ENCODE measurements at places on chromosomes 13 and 19.

DNA sequence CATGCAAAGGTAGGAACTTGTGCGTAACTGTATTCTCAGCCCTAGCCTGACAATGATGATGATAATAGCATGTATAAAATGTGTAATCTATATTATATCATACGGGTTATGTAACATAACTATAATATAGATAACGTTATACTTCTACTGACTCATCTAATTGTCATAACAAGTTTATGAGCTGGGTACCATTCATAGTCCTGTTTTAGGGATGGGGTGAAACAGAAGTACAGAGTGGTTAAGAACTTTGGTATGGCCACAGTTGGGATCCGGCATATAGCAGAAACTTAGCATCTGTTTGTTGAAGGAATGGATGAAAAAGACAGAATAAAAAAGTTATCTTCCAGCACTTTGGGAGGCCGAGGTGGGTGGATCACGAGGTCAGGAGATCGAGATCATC lies 5.2 kb downstream of the CTU1 start:
- no peak for DNase-seq

DNA sequence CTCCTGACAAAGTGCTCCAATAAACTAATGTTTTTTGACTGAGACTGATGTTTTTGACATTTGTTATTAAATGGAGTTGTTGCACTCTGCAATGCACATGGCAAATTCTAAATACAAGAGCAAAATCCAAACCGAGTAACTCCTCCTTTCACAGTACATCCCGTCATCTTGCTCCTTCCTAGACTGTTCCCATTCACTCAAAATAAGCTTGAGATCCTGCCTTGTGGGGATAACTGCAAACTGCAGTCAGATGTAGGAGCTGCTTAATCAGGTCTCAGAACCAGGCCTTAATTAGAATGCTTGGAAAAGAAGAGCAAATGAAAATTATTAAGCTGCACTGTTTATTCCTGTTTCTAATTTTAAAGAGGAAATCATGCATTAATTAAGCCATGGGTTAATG lies 134.8 kb upstream of the SPRY2 start:
- DNase-seq = no peak

DNA sequence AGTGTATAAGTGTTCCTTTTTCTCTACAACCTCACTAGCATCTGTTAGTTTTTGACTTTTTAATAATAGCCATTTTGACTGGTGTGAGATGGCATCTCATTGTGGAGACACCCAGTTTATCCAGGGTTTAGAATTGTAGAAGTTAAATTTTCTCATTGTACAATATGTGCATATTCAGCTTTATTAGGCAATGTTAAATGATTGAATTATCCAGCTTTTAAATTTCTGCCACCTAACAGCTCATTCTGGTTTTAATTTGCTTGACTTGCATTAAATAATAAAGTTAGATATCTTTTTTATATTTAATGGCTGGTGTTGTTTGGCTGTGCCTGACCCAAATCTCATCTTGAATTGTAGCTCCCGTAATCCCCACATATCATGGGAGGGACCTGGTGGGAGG lies 46.7 kb upstream of the ZNF30 start:
- no peak for DNase-seq

DNA sequence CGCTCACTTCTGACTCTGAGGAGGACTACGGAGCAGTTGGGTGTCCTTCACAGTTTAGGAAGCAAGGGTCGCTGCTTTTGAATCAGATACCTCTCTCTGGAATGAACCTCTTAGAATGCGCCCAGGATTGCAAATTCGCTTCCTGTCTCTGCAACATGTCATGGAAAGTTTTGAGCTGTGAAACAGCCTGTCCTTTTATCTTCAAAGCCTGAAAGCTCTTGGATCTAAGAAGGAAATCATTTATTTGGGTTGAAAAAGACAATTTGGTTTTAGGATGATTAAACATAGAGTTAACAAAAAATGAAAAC lies 134.1 kb downstream of the KATNAL1 start:
- DNase-seq = no peak

- DNase-seq = no peak
These were observed 14.2 kb downstream of the ZNF274 start for GRCh38 chr19:58196901-58197616.

DNA sequence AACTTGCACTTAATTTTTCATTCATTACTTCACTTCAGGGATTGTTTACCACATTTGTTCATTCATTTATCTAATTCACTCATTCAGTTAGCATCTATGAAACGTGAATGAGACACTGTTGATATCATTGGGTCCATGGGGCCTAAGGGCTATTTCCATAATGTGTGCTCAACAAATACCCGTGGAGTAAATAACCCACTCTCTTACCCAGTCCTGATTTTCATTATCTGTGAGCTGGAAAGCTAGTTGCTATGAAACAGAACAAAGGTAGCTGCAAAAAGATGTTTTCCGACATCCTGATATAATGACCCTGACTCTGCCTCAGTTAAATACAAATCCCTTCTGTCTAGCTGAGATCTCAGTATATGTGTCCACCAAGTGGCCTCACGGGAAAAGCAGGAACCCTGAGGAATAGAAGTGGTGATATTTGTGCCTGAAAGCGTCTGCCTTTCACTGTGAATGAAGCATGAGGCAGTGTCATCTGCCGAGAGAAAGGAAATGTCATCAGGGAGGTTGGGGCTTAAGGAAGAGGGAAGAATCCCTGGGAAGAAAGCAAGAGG lies 63.8 kb downstream of the SERTM1 start:
- DNase-seq = no peak

GRCh38 chr13:25756912-25757311 lies 294.9 kb downstream of the SHISA2 start:
- DNase-seq = no peak

DNA sequence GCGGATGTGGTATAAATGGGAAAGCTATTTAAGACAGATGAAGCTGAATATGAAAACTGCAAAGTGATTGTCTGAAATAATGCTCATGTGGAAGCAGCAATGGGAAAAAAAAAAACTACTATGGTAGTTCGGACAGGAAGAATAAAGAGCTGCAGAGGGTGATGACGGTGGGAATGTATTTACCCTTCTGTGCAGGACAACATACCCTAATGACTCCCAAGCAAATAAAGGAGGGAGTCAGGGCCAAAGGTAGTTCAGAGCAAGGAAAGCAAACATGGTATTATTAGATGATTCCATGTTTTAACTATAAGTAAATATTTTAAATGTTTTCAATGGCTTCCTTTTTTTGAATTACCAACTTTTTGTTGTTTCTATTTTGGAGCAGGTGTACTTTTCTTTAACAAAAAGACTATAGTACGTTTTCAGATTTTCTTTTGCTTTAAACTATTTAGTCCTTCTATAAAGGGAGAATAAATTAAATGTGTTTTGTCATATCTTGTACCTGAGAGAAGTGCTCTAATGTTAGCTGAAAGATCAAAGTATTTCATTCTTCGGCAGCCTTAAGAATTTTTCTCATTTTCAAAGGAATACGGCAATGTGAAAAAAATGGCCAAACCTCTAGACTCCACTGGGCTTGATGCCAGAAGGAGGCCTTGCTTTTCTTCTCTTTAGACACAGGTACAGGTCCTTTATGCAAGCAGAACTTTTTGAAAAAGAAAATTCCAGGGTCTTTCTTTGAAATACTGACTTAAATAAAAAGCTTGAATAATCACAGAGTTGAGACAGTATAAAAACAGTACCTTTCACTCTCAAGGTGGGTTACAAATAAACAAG lies 67.8 kb upstream of the ZDHHC20 start:
- no peak for DNase-seq

- no peak for DNase-seq
These were observed 9.6 kb upstream of the KL start for GRCh38 chr13:33006638-33007037.

GRCh38 chr19:13492128-13492527 lies 14.2 kb downstream of the CACNA1A start:
- no peak for DNase-seq

GRCh38 chr13:22135446-22135845 lies 464.6 kb downstream of the FGF9 start:
- DNase-seq = no peak

DNA sequence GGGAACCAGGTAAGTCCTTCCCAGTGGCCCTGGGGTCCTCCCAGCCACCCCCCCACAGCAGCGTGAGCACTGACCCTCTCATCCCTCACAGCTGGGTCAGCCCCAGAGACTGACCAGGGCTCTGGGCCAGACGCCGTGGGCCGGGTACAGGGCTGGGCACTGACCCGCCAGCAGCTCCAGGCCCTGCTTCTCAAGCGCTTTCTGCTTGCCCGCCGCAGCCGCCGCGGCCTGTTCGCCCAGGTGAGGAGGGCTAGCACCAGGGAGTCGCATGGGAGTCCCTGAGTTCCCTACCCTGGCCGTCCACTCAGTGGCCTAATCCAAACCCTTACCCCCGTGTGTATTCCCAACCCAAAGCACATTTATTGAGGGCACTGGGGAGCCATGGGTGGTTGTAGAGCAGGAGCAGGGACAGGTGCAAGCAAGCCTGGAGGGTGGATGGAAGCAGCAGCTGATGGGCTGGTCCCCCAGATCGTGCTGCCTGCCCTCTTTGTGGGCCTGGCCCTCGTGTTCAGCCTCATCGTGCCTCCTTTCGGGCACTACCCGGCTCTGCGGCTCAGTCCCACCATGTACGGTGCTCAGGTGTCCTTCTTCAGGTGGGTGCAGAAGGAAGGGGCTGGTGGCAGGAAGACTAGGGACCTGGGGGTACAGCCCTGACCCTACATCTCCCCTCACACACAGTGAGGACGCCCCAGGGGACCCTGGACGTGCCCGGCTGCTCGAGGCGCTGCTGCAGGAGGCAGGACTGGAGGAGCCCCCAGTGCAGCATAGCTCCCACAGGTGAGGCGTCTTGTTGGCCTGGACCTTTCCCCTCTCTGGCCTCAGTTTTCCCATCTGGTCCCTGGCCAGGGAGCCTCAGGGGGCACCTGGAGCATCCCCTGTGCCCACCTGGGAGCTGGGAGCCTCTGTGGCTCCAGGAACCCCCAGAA lies 12.6 kb upstream of the ARHGAP45 start:
- DNase-seq = no peak

DNA sequence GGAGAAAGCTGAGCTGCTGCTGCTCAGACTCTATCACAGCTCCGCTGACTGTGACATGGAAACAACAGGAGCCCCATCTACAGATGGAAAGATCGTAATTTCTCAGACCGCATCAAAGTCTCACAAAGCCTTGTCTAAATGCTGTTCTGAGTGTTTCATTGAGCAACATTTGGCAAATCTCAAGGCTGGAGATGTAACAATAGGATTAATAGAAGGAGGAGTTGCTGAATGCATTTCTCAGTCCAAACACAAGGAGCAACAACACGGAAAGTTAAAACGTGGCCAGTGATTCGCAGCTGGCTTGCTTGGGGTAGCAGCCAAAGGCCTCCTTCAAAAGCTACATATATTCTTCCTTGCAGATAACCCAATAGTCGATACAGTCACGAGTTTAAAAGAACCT lies 55.7 kb downstream of the MRPL57 start:
- DNase-seq = no peak

DNA sequence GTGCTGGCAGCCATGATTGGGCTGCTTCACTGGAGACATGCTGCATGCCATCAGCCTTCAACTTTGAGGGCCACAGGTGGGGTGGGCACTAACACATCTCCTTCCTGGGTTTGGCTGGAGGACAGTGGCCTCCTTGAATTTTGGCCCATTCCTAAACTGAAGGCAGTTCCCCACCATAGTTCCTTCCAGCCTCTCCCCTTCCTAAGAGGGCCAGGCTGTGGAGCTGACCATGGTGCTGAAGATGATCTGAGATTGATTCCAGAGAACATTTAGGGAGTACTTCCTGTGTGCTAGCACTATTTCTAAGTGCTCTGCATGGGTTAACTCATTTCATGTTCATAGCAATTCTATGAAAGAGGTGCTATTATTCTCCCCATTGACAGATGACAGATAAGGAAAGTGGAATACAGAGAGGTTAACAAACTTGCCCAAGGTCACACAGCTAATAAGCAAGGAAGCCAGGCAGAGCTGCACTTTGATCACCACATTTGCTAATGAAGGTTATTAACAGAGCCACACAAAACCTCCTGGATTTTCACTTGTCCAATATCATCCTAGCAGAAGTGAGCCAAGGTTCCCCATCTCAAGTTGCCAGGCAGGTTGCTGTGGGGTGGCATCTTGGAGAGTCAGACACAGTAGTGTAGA lies 175.3 kb downstream of the ZIC5 start:
- DNase-seq = no peak

- DNase-seq = no peak
These were observed 569.9 kb downstream of the MYO16 start for GRCh38 chr13:109199280-109199679.

- DNase-seq = no peak
These were observed 28.5 kb downstream of the ATP11A start for GRCh38 chr13:112718318-112718717.

DNA sequence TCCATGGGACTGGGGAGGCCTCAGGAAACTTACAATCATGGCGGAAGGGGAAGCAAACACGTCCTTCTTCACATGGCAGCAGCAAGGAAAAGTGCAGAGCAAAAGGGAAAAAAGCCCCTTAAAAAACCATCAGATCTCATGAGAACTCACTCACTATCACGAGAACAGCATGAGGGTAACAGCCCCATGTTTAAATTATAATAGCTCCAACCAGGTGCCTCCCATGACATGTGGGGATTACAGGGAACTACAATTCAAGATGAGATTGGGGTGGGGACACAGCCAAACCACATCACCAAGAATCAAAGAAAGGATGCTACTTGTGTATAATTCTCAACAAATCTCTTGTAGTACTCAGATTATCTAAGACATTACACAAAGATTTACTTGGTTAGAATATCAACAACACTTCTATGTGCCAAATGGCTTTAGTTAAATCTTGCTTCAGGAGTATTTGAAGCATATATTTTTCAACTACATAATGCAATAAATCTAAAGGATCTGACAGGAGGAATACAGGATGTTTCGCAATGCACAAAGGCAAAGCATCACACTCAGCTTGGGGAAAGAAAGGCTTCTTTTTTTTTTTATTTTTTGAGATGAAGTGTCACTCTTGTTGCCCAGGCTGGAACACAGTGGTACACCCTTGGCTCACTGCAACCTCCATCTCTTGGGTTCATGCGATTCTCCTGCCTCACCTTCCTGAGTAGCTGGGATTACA lies 180.0 kb downstream of the LHFPL6 start:
- no peak for DNase-seq

DNA sequence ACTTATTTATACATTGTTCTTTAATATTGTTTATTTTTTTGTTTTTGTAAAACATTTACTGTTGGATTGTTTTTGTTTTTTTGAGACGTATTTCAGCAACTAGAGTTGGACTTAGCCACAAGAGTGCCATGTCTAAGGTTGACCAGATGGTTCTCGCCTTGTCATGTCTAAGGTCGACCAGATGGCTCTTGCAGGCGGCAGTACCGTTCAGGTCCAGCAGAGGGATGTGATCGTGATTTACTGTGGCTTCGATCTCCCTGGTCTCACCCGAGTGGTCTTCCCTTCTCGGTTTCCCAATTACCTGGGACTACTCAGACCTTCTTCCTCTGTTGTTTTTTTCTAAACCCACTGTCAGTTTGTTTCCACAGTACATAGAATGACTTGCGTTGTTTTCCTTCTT lies 1438.6 kb downstream of the UQCRFS1 start:
- no peak for DNase-seq

- DNase-seq = no peak
These were observed 662.0 kb upstream of the KLF12 start for GRCh38 chr13:74796157-74796556.

DNA sequence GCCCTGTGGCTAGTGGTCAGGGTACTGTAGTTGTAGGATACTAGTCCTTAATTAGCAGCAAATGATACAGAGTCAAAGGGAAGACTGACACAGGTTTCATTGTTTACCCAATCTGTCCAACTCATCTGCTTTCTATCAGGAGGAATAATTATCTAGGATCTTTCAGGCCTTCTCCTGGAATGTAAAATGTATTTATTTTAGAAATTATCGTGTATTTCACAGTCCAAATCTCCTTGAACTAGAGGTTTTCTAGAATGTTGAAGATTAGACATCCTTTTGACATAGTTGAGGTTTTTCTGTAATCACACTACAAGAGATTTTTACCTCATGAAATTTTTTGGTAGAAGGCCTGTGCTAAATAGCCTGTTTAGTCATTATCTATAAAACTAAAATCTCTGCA lies 1694.8 kb upstream of the PCDH20 start:
- DNase-seq = no peak

Measured in activated T-cell treated with anti-CD3 and anti-CD28 coated beads, Interleukin-2, amount 50 U/mL, for 24 hours (primary cell).